Stimulated activated CD8-positive, alpha-beta memory T cell treated with anti-CD3 and anti-CD28 coated beads, Interleukin-7, amount 100 ng/mL, for 4 hours (primary cell): ENCODE measurements at places on chromosomes 16 and 17.

DNA sequence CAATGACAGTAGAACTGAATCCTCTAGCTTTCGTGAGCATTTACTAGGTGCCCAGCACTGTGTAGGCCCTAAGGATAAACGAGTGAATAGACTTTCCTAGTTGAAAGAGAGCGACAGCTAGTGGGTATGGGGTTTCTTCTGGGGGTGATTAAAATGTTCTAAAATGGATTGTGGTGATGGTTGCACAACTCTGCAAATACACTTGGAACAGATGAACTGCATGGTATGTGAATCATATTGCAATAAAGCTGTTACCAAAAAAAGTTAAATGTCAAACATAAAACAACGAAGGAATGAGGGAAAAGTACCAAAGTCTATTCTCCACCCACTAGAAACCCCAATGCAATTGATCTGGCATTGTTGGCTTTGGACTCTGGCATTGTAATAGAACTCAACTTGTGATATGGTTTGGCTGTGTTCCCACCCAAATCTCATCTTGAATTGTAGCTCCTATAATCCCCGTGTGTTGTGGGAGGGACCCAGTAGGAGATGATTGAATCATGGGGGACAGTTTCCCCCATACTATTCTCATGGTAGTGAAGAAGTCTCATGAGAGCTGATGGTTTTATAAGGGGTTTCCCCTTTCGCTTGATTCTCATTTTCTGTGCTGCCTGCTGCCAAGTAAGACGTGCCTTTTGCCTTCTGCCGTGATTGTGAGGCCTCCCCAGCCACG, 70.5 kb downstream of the MARF1 start:
- no peak for DNase-seq

- DNase-seq, result no peak
These were observed 48.1 kb upstream of the KSR1 start for GRCh38 chr17:27407916-27408864.

GRCh38 chr17:49197346-49197998, 12.9 kb downstream of the GNGT2 start:
- DNase-seq, result no peak

DNA sequence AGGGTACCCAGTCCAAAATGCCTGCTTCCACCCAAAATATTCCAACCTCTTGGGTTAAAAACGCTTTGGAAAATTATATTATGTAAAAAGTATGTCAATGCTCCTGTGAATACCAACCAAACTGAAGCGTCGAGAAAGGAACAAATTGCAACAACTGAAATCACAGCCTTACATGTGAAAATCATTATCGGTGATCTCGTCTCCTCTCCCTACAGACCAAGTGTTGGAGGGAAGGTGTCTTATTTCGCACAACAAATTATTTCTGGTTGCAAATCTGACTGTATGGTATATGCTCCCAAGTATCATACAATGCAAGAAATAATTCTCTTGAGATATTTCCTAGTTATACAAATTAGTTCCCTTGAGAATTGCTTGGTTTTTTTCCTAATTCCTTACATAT, 89.3 kb upstream of the CDYL2 start:
- no peak for DNase-seq

GRCh38 chr16:61812251-61812650, 224.0 kb downstream of the CDH8 start:
- DNase-seq, result no peak

DNA sequence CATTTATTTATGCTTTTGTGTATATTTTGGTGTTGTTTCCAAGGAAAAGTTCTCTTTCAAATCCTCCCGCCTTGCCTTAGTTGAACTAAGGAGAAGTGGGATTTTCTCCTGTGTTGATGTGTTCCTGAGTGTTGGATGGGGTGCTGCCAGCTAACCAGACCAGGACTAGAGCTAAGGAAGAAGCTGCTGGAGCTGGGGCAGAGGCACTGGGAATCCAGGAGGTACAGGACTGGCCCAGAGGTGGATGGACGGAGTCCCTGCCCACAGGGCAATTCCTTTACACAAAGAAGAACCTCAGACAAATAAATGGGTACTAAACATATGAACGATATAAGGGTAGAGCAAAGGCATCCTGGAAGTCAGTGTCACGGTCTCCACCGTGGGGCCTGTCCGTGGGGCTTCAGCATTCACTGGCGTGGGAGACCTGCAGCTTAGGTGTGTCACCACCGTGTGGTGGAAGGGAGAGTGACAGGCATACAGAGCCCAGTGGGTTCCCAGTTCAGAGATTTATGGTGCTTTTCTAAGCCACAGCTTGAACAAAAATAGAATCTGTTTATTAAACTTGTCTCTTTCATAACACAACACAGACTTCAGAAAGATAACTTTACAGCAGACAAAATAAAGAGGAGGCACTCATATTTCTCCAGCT, 270.7 kb downstream of the NTN1 start:
- DNase-seq, result peak; percentile 2

DNA sequence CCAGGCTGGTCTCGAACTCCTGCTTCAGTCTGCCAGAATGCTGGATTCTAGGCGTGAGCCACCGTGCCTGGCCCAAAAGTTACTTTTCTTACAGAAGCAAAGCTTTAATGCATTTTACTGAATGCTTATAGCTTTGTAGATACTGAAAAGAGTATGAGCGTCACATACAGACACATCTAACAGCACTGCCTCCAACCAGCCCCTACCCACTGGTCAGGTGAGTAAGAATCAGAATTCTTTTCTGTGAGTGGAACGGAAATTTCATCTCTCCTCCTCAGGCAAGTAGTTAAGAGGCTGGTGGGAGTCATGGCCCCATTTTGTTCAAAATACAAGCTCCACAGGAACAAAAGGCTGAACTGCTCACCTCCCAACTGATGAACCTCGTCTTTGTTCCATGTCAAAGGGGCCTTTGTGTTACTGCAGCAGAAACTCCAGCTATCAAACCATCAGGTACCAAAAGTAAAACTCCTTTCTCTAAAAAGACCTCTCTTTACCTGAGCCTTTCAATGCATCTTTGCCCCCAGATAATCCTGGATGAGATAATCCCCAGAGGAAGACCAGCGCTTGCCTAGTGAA, 92.4 kb upstream of the RPH3AL start:
- DNase-seq, result no peak

GRCh38 chr16:361341-361871, 8.9 kb upstream of the AXIN1 start:
- no peak for DNase-seq

DNA sequence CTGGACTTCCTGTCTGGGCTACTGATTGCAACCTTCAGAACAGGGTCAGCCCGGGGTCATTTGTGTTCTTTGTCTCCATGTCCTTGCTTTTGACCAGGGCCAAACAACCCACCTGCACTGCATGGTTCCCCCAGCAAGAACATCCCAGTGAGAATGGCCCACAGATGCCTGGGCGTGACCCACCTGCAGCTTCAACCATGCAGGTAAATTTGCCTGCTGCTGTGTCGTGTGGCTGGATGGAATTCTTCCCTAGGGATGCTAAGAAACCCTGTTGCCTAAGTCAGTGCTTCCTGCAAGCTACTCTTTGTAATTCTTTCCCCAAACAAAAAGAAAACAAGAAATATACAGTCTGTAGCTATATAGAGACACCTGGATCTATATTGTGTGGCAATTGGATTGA, 12.5 kb downstream of the CDH13 start:
- DNase-seq, result no peak

DNA sequence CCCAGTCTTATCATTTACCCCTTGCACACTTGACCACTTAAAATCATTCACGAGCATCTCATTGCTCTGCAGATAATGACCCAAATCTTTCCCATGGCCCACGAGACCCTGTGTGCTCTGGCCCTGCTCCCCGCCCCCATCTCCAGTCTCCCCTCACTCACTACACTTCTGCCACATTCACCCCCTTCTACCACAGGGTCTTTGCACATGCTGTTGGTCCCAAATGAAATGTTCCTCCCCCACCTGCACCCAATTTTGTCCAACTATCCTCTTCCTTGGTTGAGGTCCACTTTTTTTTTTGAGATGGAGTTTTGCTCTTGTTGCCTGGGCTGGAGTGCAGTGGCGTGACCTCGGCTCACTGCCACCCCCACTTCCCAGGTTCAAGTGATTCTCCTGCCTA, 39.2 kb downstream of the CCDC42 start:
- no peak for DNase-seq

GRCh38 chr17:20981046-20981920, 61.5 kb downstream of the USP22 start:
- DNase-seq, result no peak

DNA sequence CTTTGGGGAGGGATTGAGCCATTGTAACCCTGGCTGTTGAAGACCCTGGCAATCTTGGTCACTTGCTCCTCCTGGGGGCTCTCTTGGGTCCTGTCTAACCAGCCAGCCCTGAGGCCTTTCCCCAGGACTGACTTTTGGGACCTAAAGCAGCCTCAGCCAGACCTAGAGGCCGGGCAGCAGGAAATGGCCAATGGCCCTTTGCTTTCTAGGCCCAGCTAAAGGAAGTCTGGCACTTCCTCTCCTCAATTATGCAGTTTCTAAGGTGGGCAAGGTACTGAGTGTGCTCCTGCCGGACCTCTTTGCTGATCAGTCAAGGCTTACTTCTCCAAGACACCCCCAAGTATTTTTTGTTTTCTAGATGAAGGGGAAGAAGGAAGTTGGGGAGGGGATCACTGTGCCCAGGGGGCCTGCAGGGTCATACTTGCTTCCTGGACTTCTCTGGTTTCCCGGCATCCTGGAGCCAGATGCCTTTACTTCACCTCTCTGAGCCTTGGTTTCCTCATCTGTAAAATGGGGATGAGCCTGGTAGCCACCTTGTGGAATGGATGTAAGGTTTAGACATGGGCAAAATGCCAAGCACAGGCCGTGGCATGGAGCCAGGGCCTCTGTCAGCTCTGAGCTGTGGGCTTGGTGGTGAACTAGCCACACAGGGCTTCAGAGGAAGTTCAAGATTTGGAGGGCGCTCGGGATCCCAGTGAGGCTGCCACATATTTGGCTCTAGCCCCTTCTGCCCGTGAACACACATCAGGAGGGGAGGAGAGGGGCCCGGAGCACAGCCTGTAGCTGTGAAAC, 8.6 kb downstream of the CX3CL1 start:
- DNase-seq, result no peak
